Daoy (cell line): ENCODE measurements at places on chromosomes 2 and 18.

GRCh38 chr2:159963700-159964099, 98.7 kb downstream of the PLA2R1 start:
- no peak for DNase-seq

- no peak for DNase-seq
Observed at GRCh38 chr2:83595121-83595690, 863.9 kb downstream of the SUCLG1 start.

- no peak for DNase-seq
Observed at GRCh38 chr2:61715506-61715905, 138.4 kb downstream of the FAM161A start.

DNA sequence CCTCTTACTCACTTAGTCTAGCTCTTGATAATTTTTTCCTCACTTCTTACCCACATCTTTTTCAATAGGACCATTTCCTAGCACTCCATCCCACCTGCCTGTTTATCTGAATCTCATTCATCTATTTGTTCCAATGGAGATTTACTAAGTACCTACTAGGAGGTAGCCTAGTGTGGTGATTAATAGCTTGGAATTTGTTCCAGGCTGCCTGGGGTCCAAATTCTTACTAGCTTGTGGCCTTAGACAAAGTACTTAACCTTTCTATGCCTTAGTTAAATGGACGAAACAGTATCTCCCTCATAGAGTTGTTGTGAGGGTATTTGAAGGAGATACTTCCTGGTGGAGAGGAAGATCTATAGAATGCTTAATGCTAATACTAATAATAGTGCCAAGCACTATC, 42.9 kb upstream of the SERTAD2 start:
- DNase-seq = no peak

GRCh38 chr2:220980966-220981675, 591.0 kb downstream of the EPHA4 start:
- DNase-seq = no peak

DNA sequence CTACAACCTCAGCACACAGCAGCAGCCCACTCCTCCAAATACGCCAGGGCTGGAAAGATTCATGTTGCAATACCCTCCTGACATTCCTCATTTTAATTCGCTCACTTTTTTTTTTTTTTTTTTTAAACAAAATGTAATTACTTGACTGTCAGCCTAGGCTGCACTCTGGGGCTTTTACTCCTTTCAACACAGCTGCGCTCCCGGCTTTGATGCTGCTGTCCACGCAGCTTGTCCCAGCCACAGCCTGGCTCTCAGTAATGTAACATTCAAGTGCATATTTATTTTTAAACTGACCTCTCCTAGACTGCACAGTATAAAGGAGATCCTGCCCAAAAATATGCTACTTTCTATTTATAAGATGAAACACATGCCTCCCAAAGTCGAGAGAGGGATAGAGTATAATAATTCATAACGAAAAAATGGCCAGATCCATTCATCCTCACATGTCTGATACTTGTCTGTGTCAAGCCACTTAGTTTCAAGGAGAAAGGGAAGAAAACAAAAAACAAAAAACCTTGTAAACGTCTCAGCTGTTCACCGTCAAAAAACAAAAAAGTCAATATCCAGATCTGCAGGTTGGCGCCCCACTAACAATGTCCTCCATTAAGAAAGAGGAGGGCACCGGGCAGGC, 949 bp downstream of the CDC42EP3 start:
- DNase-seq = no peak
